ENCODE measurements at places on chromosomes 2 and 18.

- DNase-seq = no peak
These were observed 630.6 kb upstream of the ZNF804A start for GRCh38 chr2:183967756-183968155.

DNA sequence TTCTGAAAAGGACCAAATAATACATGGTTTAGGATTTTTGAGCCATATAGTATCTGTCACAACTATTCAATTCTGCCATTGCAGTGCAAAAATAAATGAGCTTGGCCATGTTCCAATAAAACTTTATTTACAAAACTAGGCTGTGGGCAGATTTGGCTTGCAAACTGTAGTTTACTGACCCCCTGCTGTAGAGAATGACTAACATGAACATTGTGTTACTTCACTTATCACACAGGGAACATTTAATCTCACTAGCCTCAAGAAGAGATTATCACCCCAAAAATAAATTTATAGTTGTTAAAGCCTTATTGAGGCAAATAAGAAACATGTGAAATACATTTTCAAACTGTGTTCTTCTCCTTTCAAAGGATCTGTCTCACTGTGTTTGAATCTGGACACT, 766.2 kb downstream of the MBD2 start:
- no peak for DNase-seq

DNA sequence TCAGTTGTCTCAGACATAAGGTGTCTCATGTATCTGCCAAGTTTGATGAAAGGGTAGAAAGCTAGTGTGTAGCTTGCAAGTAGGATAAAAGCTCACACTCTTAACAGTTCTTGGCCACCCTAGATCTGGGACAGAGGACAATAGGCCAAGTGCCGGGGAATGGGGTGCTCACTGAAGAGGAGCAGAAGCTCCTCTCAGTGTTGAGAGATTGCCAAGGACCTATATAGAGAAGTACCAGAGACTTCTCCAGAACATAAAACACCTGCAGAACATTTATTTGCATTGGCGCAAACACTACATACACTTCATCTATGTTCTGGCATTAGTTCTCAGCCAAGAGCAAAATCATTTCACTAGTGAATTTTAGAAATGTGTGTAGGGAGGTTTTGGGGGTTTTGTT, 2.9 kb upstream of the GTF3C3 start:
- DNase-seq = no peak

DNA sequence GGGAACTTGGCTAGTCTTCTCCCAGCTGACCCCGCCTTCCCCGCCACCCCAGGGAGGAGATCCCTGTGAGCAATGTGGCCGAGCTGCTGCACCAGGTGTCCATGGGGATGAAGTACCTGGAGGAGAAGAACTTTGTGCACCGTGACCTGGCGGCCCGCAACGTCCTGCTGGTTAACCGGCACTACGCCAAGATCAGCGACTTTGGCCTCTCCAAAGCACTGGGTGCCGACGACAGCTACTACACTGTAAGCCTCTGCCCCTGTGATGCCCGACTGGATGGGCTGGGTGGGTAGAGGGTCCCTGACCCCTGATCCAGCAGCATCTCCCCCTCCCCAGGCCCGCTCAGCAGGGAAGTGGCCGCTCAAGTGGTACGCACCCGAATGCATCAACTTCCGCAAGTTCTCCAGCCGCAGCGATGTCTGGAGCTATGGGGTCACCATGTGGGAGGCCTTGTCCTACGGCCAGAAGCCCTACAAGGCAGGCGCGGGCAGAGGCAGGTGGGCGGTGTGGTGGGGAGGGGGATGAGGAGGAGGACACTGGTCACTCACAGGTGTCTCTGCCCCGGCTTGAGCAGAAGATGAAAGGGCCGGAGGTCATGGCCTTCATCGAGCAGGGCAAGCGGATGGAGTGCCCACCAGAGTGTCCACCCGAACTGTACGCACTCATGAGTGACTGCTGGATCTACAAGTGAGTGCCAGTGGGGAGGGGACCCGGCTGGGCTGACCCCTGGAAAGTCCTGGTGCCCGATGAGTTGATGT, 24.2 kb downstream of the ZAP70 start:
- no peak for DNase-seq

- DNase-seq = no peak
These were observed 21.8 kb upstream of the NT5C1B start for GRCh38 chr2:18611184-18611583.

DNA sequence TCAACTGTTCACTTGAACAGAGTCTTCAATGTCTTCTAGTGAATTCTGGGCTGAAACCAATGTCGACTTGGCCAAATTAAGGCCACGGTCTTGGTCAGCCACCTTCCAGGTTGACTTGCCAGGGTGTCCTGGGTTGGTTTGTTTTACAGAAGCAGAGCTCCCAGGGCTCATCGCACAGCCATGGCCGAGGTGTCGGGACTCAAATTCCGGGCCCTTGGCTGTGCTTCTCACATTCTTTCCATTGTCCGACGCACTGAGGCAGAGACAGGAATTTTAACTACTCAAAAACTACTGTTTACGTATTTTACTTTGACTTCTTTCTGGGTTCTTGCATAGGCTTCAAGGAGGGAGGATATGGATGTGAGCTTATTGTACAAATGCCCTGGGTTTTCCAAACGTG, 51.7 kb downstream of the HPCAL1 start:
- no peak for DNase-seq

DNA sequence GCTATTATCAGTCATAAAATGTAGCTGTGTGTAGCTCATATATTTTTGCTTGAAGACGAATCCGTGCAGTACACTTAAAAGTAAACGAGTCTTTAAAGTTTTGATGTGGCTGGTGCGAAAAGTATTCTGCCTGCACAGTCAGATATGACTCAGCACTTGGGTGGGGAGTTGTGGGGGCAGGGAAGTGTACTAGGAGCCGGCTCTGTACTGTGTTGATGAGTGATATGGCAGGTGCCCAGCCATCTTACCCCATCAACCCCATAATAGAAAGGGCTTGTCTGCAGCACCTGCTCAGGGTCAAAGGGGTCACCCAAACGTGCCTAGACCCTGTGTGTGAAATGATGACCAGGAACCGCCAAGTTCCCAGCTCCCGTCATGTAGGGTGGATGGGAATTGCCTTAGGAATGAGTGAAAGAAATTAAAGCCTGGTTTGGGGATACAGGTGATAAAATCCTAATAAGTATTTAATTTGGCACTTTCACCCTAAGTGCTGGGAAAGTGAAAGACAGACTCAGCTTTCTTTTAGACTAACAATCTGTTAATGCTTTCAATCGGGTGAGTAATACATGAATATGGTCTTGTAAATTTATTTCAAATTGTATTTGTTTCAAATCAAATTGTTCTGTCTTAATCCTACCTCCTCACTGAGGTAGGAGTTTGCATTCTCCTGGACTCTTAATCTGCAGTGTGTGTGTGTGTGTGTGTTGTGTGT, 48.0 kb downstream of the BCL2L11 start:
- DNase-seq = no peak

Data from bone marrow (tissue), 2 donors.